Nucleus accumbens (tissue), 56 donors: ENCODE measurements at places on chromosomes 2 and 18.

DNA sequence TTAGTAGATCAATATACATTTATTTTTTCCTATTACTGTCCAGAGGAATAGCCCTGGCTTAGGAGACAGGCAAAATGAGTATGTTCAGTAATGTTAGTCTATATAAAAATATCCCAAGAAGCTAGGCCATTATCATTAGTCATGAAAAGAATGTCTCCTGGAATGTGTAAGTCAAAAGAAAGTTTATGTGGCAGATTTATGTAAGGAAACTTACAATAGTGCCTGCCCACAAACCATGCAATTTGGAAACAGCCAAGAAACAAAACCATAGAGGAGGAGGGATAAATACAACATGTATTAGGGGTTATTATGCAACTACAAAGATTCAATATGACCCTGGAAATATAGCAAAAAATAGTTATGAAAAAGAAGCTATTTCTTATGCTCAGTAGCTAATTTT is 96.3 kb downstream of the NOL4 start:
- no peak for DNase-seq

GRCh38 chr2:196181484-196181883 is 10.1 kb upstream of the STK17B start:
- no peak for DNase-seq

DNA sequence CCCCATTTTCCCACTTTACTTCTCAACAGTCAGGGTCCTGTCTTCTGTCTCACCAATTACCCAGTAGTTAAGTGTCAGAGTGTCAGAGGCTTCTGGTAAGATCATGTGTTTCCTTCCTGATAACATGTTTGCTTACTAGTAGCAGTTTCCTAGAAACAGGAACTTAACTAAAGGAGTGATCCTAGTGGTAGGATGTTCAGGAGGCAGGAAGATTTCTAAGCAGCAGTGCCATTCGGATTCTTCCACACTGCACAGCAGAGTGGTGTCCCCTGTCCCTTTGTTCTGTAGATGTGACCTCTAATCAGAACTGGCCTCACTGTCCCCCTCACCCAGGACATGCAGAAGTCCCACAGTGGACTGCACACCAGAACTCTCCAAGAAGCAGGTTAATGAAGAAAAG is 221.8 kb upstream of the OSR1 start:
- no peak for DNase-seq

DNA sequence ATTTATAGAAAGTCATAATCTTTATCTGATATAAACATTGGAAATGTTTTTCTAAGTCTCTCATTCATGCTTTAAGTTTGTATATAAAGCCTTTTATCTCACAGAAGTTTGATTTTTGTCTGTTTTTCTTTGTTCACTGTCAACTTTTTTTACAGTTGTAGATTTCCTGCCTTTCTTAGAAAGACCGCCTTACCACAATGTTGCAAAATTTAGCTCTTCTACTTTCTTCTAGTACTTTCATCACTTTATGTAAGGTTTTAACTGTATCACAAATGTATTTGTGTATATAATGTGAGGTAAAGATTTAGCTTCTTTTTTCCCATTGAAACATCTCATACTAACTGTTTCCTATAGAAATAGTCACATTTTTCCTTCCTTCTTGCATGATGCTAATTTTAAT is 136.1 kb downstream of the DNAH6 start:
- no peak for DNase-seq

DNA sequence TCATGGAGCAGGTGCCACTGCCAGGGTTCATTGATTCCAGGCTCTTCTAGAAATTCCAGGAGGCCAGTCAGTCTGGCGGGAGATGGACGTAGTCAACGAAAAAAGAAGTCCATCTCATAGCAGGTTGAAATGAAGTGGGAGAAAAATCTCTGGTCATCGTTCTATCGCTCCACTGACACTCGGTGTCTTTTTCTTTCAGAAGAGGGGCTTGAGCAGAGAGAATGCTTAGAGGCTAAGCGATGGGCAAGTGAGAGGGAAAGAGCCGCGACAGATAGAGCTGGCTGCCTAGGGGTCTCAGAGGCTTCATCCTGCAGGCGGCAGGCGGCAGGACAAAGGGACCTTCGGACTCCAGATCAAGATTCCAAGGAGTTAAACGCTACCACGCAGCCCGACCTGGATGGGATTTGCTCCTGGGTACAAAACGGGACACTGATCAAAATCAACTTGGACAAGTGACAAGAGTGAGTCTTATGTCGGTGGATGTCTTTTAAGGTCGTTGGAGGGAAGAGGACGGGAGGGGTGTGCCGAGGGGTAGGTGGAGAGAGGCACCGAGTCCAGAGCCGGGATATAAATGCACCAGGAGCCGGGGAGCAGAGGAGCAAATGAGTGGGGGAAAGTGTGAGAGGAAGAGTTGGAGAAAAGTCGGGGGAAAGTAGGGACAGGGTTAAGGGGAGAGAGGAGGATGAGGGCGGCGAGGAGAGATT is 677 bp upstream of the TMEM178A start:
- DNase-seq: no peak
